T-helper 2 cell treated with Interferon-gamma antibody and Interleukin-4, amounts not matched to agents 5 μg/mL and 100 μg/mL, for 36 hours (primary cell): ENCODE measurements at places on chromosomes 6 and 20.

GRCh38 chr6:124676033-124676432, 286.2 kb upstream of the RNF217 start:
- no peak for DNase-seq

DNA sequence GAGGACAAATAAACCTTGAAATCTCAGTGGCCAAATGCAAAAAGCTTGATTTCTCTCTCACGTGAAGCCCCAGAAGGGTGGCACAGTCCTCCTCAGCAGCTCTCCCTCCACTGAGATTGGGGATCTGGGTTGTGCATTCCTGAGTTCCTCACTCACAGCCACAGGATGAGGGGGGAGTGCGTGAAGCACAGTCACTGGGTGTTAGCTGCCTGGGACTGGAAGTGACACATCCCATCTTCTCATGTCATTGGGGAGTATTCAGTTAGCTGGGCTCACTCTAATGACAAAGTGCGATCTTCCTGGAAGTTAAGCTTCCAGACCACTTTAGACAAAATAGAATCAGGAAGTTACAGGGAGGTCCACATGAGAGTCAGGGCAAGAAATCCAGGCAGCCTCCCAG, 192.2 kb upstream of the LRFN2 start:
- no peak for DNase-seq

- no peak for DNase-seq
Measured at GRCh38 chr20:59774921-59775686, 158.3 kb downstream of the SYCP2 start.

GRCh38 chr6:35850208-35850607, 45.1 kb downstream of the LHFPL5 start:
- no peak for DNase-seq

DNA sequence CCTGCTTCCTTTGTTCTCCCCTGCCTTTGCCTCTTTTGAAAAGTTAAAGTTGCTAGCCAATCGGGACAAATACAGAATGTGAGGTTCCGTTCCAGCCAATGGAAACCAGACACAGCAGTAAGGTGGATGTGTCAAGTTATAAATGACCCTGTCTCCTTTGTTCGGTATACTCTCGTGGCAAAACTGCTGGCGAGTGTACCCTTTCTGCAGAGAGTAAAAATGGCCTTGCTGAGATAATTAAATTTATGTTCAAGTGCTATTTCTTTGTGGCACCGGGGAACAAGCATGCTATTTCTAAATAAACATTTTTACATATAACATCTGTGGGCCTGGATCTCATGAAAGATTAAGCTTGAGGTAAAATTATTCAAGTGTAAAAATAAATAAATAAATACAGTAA, 50.2 kb downstream of the RARS2 start:
- DNase-seq = no peak

DNA sequence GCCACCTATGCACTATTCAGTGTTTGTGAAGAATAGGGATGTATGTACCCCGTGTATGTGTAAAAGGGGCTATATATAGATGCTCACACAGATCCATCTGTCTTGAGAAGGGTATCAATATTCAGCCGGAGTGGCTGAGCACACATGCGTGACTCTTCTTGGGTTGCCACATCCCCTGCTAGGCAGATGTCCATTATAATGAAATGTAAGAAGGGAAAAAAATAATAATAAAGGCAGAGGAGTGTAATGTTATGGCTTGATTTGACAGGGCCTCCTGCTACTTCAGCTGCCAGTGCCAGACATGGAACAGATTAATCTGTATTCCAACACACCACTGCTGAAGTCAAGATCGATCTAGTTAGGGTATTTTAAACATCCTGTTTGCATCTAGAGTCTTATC, 74.2 kb upstream of the VSTM2L start:
- no peak for DNase-seq

- no peak for DNase-seq
Measured at GRCh38 chr20:54350415-54350814, 125.0 kb upstream of the DOK5 start.

DNA sequence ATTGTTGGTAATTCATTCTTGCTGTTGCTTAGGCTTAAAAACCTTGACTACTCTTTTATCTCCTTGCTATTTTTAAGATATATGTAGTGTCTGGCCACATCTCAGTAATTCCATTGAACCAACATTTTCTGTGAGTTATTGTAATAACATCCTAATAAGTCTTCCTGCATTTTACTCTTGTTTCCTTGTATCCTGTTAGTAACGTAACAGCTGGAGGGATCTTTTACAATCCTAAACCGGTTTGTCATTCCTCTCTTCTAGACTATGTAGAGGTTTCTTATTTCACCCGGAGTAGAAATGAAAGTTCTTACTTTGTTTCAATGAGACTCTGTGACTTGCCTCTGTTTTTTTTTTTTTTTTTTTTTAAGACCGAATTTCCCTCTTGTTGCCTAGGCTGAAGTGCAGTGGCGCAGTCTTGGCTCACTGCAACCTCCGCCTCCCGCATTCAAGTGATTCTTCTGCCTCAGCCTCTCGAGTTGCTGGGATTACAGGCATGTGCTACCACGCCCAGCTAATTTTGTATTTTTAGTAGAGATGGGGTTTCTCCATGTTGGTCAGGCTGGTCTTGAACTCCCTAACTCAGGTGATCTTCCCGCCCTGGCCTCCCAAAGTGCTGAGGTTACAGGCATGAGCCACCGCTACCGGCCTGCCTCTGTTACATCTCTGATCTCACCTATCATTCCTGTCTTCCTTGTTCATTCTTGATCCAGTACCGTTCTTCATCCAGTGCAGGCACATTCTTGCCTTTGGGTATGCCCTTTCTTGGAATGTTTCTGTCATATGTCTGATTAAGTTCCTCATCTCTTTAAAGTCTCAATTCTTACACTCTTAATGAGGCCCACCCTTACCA, 44.7 kb downstream of the NCOA3 start:
- DNase-seq = no peak

- DNase-seq = no peak
Measured at GRCh38 chr6:26205625-26206574, 118.7 kb downstream of the HFE start.

DNA sequence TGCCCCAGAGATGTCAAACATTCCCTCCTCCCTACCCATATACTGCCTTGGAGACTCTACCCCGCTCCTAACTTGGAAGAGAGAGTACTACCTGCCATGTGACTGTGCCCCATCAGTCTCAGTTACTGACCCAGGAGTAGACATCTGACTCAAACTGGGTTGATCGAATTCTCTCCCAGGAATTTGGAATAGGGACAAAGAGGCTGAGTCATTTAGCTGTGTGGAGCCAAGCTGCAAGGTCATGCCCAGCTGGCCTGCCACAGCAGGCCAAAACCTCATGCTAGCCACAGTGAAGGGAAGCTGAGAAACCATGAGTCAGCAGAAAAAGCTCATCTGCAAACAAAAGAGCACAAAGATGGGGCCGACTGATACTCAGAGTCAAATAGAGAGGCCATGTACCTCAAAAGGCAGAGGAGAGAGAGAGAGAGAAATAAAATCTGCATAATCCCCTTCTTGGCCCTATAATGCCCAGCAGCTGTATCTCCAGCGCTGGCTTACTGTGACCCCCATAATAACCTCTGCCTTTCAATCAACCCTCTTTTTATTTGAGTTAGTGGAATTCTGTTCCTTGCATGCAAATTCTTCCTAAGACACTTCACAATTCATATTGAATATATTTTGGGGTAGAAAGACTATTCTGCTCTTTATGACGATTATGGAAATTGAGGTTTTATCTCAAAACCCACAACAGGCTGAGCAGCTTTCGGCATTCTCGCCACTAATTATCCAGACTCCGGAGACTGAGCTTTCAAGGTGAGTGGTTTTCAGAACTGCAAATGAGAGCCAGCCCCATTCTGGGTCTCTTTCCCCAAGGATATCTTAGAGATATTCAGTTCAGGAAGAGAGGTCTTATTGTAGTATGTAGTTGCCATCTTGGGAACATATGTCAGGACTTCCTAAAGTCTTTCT, 21.4 kb upstream of the AKIRIN2 start:
- peak; percentile 19 for DNase-seq

DNA sequence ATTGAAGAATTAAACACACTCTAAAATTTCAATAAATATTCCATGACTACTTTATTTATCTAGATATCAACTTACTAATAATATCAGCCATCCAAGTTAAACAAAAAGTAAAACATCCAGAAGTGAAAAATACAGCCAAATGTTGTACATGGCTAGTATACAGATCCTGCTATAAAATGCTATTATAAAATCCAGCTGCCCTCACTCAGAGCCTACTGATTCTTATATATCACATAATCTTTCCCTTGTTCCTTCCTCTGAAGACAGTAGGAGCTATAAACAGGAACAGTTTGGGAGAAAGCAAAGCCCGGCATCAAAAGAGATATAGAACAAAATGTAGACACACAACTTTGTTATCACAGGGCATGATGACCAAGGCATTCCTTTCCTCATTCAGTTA, 212.9 kb downstream of the PLCB4 start:
- no peak for DNase-seq
